ENCODE measurements at places on chromosomes 4 and X.

GRCh38 chrX:80316526-80316925, 103.7 kb upstream of the TENT5D start:
- DNase-seq: no peak

- DNase-seq: peak; percentile 24
These were observed 2.7 kb upstream of the XKRX start for GRCh38 chrX:100931218-100931924.

GRCh38 chr4:165663411-165663810, 209.6 kb upstream of the TLL1 start:
- DNase-seq: no peak

DNA sequence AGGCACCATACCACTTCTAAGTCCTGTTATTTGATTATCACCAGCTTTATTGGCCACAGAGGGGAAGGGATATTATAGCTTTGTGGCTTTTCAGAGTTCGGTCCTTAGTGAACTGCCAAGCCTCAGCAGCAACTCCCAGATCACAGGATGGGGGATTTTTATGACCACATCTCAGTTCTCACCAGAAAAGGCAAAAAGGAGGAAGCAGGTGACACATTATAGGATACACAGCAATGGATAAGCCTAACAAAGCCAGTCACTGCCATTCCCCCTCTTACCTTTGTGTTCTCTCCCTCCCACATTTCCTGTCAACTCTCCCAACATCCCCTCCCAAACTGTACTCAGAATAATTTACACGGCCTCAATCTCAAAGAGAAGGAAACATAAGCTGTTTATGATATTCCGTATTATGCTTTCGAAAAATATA, 142.8 kb downstream of the MGST2 start:
- DNase-seq: no peak

DNA sequence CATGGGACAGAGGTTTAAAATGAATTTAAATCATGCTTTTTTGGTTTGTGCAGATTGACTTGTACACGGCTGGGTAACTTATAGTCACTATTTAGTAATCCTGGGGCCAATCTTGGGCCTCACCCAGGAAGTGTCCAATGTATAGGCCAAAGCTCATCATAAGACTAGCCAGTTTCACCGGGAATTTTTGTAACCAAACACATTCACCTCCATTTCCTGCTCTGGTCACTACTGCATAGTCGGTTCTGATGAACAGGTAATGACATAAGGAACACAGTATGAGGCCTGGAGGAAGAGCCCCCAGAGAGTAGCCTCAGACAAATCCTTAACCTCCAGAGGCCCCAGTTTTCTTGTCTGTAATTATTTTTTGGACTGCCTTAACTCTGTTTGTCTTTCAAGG, 81.9 kb downstream of the HPRT1 start:
- DNase-seq: no peak

- DNase-seq: no peak
These were observed 876.3 kb downstream of the C4orf33 start for GRCh38 chr4:129972257-129972656.

DNA sequence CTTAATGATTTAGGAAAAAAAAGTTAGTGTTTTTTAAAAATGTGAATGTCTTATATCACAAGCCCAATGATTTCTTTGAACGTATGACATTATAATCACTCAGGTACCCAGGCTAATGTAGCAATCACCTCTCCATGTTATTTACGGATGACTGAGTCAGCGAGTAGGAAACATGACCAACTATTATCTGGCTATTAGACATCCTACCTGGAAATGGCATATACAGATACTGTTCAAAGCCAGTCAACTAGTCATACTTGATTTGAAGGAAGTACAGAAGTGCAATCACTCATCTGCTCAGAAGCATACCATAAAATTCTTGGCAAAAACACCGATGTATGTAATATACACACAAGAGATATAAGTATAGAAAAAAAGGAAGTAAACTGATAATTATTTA, 732.5 kb downstream of the ARAP2 start:
- DNase-seq: no peak

GRCh38 chrX:9866633-9867032, 80.4 kb downstream of the SHROOM2 start:
- no peak for DNase-seq

DNA sequence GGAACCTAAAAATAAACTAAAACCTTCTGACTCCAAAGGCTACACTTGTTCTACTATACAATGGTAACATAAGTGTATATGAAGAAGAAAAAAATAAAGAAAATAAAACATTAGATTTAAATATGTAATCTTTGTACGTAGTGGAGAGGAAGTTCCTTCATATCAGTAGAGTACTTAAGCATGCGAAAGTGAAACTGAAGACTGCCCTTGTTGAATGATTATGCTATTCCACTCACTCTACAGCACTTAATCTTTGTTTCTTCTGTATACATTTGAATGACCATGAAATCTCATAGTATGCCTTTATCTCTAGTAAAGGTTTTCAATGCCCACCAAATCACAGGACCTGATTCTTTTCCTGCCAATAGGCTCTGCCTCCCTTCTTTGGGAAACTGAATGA, 78.9 kb downstream of the NDST3 start:
- DNase-seq: no peak

GRCh38 chr4:67659065-67659464, 41.9 kb downstream of the UBA6 start:
- DNase-seq: no peak

Measured in stimulated activated CD4-positive, alpha-beta T cell treated with anti-CD3 and anti-CD28 coated beads, Interleukin-15, amount 100 ng/mL, for 24 hours (primary cell).